Effector CD8-positive, alpha-beta T cell (primary cell): ENCODE measurements at places on chromosomes 5 and 9.

GRCh38 chr5:20680718-20681302 lies 692.8 kb upstream of the CDH18 start:
- DNase-seq, result no peak

- DNase-seq, result no peak
Observed at GRCh38 chr9:73133921-73134407, 17.7 kb upstream of the ANXA1 start.

DNA sequence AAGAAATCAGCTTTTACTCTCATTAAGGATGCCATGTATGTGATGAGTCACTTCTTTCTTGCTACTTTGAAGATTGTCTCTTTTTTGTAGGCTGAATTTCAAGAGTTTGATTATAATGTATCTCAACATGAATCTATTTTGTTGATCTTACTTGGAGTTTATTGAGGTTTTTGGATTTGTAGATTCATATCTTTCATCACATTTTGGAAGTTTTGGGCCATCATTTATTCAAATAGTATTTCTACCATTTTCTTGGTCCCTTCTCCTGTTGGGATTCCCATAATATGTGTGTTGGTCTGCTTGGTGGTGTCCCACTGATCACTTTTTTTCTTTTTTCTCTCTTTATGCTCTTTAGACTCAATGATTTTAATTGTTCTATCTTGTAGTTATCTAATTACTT lies 116.3 kb downstream of the CNTLN start:
- DNase-seq, result no peak

- DNase-seq, result no peak
Observed at GRCh38 chr5:135392256-135392655, 6.8 kb downstream of the MACROH2A1 start.

- no peak for DNase-seq
Observed at GRCh38 chr5:627840-628239, 15.7 kb downstream of the CEP72 start.

DNA sequence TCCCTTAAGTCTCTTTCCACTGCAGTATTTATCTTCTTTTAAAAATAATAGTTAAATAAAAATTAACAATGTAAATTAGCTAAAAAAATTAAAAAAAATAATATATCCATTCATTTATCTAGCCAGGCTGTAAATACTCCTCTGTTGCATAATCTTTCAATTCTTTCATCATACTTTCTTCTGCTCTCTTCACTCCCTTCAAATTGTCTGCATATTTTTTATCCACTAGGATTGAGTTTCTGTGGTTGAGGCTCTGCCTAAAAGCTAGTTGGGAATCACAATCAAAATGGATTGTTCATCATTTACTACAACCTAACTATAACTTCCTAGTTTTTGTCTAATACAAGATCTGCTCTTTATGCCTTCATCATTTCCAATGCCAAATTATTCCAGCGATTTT lies 182.2 kb downstream of the PDE4D start:
- no peak for DNase-seq

- DNase-seq, result no peak
Observed at GRCh38 chr5:980001-980588, 28.5 kb upstream of the NKD2 start.

- no peak for DNase-seq
Observed at GRCh38 chr9:129748249-129748648, 4.6 kb downstream of the PTGES start.

DNA sequence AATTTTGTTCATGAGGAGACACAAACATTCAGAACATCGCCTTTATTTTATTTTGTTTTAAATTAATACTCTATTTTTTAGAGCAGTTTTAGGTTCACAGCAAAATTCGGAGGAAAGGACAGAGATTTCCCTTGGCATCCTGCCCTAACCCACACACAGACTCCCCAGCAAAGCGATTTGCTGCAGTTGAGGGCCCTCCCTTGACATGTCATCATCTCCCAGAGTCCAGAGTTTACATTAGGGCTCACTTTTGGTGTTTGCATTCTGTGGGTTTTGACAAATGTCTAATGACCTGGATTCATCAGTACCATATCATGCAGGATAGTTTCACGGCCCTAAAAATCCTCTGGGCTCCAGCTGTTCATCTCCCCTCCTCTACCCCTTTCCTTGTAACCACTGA lies 33.6 kb upstream of the COL5A1 start:
- no peak for DNase-seq

DNA sequence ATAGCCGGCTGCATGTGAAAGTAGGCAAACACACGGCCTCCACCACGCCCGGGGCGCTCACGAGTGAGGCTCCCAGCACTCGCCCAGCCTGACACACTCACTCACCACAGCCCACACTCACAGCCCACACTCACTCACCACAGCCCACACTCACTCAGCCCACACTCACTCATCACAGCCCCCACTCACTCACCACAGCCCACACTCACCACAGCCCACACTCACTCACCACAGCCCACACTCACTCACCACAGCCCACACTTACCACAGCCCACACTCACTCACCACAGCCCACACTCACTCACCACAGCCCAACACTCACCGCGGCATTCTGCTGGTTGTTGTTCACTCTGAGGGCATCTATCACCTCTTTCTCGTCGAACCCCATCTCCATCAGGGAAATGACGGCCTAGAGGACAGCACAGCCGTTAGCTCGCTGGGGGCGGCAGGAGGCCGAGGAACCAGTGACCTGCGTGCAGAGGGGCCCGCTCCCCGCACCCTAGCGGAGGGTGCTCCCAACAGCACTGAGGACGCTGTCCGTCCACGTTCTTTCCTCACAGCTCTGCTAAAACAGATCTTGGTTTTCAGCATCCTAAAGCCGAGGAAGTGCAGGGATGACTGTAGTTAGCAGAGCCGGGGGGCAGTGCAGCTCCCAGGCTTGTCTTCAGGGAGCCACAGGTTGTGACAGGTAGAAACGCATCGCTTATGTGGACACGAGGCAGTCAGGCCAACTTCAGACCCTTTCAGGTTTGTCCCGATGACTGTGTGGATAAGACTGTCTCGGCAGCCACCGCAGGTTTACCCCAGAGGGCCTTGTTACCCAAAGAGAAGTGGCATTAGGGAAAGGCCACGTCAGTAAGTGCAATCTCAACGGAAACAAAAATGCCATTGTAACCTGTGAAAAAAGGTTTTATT lies 21.6 kb downstream of the UBAC1 start:
- DNase-seq, result no peak

- DNase-seq, result no peak
Observed at GRCh38 chr9:98365781-98366180, 110.3 kb upstream of the TBC1D2 start.

DNA sequence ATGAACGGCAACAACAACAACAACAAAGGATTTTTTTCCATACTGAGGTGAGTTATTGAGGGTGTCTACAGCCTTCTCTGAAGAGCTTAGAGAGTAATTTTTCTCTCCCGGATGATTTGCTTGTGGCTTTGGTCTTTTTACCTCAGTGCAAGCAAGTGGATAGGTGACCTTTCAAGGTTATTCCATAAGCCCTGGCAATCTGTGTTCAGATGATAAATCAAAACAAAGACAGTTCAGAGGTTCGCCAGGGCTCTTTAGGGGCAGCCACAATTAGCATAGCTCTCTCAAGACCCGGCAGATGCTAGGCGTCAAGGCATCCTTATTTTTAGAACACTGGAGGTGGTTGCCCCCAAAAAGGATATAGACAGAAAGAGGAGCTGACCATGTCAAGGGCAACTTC lies 417.9 kb upstream of the C9orf72 start:
- no peak for DNase-seq

- no peak for DNase-seq
Observed at GRCh38 chr5:87762631-87763030, 349.9 kb upstream of the CCNH start.

- no peak for DNase-seq
Observed at GRCh38 chr5:160605266-160605665, 183.6 kb downstream of the PTTG1 start.

DNA sequence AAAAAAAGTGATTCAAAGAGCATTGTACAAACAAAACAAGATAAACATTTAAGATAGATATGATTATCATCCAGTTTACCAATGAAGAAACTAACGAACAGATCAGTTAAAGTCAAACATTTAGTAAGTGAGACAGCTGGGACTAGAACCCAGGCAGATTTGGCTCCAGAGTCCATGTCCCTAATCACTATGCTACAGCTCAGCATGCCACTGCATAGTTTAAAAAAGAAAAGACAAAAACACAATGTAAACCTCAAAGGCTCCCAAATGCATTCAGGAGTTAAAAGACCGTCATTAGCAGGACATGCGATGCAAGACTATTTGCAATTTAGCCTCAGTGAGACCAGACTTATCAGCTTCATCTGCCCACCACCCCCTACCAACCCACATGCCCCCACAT lies 36.8 kb downstream of the DENND1A start:
- no peak for DNase-seq

DNA sequence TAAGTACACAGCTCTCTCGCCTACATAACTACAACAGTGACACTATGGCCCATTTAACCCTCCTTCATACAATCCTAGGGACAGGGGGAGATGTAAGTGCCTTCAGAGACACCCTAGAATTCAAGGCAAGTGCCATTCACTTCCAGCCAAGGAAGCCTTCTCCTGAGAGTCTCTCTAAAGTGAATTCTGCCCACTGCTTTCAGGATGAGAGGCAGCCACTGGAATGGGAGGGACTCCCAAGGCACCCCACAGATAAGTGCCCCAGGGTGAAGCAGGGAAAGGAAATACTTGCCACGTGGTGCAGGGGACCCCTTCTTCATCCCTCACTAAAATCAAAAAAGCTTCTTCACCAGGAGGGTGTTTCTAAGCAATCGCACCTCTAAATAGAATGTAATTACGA lies 283.7 kb downstream of the ZNF608 start:
- DNase-seq, result no peak

GRCh38 chr5:124365361-124365801 lies 381.1 kb downstream of the ZNF608 start:
- no peak for DNase-seq

GRCh38 chr9:90009447-90009846 lies 404.6 kb downstream of the GADD45G start:
- no peak for DNase-seq

- DNase-seq, result no peak
Observed at GRCh38 chr5:107968998-107969397, 298.3 kb upstream of the EFNA5 start.

- DNase-seq, result no peak
Observed at GRCh38 chr9:8924562-8924961, 1125.0 kb upstream of the DMAC1 start.

DNA sequence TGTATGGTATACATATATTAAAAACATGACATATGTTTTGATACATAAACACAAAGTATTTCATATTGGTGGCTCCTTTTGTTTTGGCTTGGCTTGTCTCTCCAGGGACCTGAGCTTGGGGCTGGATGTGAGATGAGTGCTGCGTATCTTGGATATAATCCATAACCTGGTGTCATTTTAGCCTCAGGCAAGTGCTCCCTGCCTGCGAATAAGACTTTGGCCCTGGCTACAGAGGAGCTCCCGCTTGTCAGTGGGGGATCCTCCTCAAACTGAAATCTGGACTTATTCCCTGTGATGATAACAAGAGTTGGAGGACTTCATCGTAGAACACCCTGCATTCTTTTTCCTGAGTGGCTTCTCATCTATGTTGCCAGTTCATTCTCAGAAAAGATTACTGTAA lies 341.7 kb upstream of the CLINT1 start:
- no peak for DNase-seq

DNA sequence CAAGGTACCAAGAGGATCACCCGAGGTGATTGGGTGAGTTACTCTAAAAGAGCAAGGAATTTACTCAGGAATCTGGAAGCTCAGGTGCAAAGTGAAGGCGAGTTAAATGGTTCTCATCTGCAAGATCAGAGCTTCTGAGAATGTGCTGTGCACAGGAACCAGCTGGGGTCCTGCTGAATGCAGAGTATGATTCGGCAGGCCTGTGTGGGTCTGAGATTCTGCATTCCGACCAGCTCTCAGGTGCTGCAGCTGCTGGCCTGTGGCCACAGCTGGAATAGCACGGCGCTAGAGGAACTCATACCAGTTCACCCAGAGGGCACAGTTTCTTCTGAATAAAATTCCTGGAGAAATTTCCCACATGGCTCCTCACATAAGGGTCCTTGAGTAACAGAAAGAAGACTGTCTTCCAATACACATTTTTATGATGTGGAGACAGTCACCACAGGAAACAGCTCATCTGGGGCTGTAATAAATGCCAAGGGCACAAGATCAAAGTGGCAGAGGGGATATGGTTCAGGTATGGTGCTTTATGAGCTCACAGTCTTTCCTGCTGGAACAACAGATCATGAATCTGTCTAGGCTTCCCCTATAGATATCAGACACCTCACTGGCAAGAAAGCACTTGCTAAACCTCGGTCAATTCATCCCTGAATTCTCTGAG lies 83.9 kb downstream of the PTPN3 start:
- no peak for DNase-seq

DNA sequence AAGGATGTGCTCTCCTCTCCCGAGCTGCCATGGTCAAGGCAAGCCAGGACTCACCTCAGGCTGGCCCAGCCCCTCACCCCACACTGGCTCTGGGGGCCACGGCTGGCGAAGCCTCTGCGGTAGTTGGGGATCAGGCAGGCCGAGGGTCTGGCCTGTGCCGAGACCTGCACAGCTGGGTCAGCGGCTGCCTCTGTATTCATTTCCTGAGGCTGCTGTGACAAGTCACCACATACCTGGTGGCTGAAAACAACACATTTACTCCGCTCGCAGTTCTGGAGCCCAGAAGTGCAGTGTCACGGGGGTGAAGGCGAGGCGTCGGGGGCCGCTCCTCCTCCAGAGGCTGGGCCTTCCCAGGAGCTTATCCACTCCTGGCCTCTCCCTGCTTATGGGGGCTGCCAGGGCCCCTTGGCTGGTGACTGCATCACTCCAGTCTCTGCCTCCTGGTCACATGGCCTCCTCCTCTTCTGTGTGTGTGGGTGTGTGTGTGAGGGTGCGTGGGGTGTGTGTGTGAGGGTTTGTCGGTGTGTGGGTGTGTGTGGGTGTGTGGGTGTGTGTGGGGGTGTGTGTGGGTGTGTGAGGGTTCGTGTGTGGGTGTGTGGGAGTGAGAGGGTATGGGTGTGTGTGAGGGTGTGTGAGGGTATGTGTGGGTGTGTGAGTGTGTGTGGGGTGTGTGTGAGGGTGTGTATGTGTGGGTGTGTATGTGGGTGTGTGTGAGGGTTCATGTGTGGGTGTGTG lies 3.2 kb upstream of the SCGB3A1 start:
- no peak for DNase-seq

- no peak for DNase-seq
Observed at GRCh38 chr9:20135119-20135697, 346.4 kb upstream of the SLC24A2 start.

GRCh38 chr5:142888469-142889085 lies 118.4 kb downstream of the ARHGAP26 start:
- DNase-seq, result no peak

GRCh38 chr5:80219391-80219790 lies 36.5 kb downstream of the SERINC5 start:
- DNase-seq, result no peak

GRCh38 chr5:167765352-167765751 lies 526.1 kb upstream of the WWC1 start:
- DNase-seq, result no peak

GRCh38 chr5:55700745-55701144 lies 11.4 kb downstream of the SLC38A9 start:
- no peak for DNase-seq

GRCh38 chr5:67416986-67417385 lies 220.4 kb upstream of the CD180 start:
- no peak for DNase-seq
